AG04450 (cell line): ENCODE measurements at places on chromosomes 7 and 10.

GRCh38 chr10:27513451-27514191, 9.5 kb downstream of the RAB18 start:
- no peak for DNase-seq

- no peak for DNase-seq
Observed at GRCh38 chr10:113666682-113667252, 2.9 kb upstream of the NRAP start.

DNA sequence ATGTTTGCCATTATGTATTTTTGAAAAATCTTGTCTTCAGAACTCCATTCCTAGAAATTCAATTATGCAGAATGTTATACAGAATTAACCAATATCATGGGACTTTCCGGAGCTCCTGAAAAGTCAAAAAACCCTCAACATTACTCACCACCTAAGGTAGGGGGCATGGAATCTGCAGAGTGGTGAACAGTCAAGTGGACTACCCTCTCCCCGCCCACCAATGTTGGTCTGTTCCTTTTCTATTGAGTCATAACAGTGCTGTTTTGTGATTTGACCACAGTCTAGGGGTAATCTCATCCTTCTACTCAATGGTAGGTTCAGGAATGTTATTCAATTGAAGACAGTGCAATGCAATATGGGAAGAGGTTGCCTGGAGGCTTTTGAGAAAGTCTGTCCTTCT, 130.5 kb upstream of the HABP2 start:
- DNase-seq: no peak

- no peak for DNase-seq
Observed at GRCh38 chr10:122617476-122618270, 57.1 kb downstream of the DMBT1 start.

DNA sequence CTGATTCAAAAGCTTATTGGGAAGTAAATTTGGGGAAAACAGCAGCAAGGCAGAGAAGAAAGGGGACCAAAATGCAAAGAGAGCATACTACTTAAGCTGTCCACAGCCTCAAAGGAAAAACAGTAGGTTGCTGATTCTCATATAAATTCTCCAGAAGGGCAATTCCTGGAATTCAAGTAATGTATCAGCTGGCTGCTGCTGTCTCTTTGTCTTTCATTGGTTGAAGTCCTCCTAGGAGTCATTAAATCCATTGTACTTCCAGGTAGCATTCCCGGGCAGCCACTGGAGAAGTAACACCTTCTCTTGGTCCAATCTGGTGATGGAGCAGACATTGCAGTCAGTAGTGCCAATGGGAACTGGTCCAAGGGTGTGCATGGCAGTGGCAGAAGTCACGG, 22.7 kb downstream of the BET1 start:
- no peak for DNase-seq

DNA sequence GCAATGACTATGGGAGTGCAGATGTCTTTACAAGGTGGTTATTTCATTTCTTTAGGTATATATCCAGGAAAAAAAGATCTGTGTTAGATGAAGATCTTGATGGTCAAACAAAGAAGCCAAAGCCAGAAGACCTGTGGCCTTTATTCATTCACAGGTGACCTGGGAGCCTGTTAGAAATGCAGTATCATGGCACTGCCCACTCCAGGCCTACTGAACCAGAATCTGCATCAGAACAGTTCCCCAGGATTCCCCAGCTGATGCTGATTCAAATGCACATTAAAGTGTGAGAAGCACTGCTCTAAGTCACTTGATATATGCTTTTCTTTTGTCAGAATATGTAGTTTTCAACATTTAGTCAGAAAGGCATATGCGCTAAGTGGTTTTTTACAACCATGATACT, 251.1 kb downstream of the IPMK start:
- DNase-seq: no peak

- no peak for DNase-seq
Observed at GRCh38 chr7:7100432-7100849, 81.9 kb upstream of the C1GALT1 start.

DNA sequence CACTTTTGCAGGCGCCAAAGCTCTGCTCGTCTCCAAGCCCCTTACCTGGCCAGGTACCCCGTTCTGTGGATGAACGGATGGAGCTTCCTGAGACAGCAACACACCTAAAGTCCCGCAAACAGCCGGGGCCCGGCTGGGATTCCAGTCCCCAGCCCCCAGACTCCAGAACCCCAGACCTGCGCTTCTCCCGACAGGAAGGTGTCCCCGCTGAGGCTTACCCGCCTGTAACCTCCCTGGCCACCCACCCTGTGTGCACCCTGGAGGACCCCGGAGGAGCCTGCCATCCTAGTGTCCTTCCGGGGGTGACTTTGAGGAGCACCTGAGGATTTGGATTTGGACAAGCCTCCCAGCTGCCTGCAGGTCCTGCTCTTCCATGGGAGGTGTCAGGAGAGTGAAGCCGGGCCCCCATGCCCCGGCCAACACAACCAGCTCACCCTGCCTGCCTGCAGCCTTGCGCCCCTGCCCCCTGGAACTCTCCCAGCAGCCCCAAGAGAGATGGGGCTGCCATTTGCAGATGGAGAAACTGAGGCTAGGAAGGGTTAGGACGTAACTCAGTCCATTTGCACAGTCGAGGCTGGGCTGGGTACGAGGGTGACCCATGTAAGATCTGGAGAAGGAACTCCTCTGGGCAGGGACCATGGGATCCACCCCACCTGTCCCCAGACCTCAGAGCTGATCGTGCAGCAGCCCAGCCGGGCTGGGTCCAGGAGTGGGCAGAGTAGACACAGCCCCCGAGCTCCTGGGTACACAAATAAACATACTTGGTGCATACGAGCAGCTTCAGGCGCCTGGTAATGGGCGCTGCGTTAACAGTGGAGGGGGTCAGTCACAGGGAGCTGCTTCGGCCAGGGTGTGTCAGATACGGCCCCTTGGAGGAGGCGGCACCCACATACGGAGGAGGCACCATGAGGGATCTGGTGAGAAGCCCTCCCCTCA, 31.9 kb downstream of the UNCX start:
- no peak for DNase-seq

- no peak for DNase-seq
Observed at GRCh38 chr10:95941115-95941514, 33.3 kb downstream of the CC2D2B start.
